ENCODE measurements at places on chromosomes 3 and 15. TPM values are rescaled to one million over a fixed set of nuclear protein-coding genes. Genes with fewer than 3 reads are reported as not detected.

Gene PAK6
- 13.8 TPM for total RNA-seq

Gene WNT5A
- total RNA-seq: 13.8 TPM

- no peak overlapping the region for H3K27ac ChIP-seq
- H3K36me3 ChIP-seq: no peaks in the 10 kb centered on the region
- H3K4me1 ChIP-seq: peaks cover 13% of the 10 kb centered on the region
- no peaks in the 10 kb centered on the region for H3K27me3 ChIP-seq
- no peak for DNase-seq
These were observed 177.9 kb downstream of the OSBPL10 start for GRCh38 chr3:31802981-31803740.

Gene GCNT3
- 5.6 TPM for total RNA-seq

Gene ADAMTS7
- total RNA-seq: 127 TPM

Gene CD80
- 0.20 TPM for total RNA-seq

- no peaks in the 10 kb centered on the region for H3K27me3 ChIP-seq
- no peak for DNase-seq
- no peaks in the 10 kb centered on the region for H3K36me3 ChIP-seq
These were observed 45.4 kb downstream of the CRTAP start for GRCh38 chr3:33159234-33159633.

Gene RAB6B
- 10.5 TPM for total RNA-seq

Data from progenitor cell of endocrine pancreas (in vitro differentiated cells).